AG20443 (cell line): ENCODE measurements at places on chromosomes 6 and 20.

- no peak for DNase-seq
These were observed 262.2 kb downstream of the TAF4 start for GRCh38 chr20:61803416-61803914.

GRCh38 chr20:35013421-35014411 lies 58.0 kb downstream of the MYH7B start:
- DNase-seq: no peak

- no peak for DNase-seq
These were observed 13.3 kb upstream of the KCNG1 start for GRCh38 chr20:51036226-51036625.

GRCh38 chr20:53187392-53188068 lies 215.4 kb downstream of the TSHZ2 start:
- DNase-seq: no peak

DNA sequence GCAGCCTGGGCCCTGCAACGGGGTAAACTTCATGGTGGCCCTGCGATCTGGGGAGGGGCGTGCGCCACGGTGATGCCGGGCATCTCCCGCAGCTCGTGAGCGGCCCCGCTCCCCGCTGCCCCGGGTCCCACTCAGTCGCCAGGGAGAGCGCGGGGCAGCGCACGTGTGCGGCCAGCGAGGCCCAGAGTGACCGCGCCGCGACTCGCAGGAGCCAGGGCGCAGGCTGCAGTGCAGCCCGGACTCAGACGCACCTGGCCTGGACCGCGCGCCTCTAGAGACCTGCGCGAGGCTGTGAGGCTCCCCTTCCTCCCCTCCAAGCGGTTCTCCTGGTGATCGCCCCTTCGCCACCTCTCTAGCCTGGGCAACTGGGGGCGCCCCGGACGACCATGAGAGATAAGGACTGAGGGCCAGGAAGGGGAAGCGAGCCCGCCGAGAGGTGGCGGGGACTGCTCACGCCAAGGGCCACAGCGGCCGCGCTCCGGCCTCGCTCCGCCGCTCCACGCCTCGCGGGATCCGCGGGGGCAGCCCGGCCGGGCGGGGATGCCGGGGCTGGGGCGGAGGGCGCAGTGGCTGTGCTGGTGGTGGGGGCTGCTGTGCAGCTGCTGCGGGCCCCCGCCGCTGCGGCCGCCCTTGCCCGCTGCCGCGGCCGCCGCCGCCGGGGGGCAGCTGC lies 652 bp downstream of the BMP6 start:
- peak; percentile 28 for DNase-seq

DNA sequence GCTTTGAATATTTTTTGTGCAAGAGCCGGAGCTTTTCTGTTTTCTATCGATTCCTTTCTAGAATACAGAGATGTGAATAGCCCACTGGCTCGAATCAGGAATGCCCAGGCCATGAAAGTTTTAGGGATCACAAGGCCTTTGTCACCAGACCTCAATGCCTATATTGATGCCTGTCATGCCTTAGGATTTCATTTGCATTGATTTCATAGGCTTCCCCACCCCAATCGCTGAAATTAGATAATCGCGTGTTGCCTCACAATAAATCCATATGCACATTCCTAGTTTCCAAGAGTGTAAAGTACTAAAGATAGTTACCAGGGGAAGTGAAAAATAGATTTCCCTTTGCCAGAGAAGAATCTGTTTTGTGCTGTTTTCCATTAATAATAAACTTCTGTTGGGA lies 150.8 kb downstream of the SASH1 start:
- DNase-seq: no peak

- no peak for DNase-seq
These were observed 5.5 kb downstream of the HLA-DPB1 start for GRCh38 chr6:33081098-33081824.

DNA sequence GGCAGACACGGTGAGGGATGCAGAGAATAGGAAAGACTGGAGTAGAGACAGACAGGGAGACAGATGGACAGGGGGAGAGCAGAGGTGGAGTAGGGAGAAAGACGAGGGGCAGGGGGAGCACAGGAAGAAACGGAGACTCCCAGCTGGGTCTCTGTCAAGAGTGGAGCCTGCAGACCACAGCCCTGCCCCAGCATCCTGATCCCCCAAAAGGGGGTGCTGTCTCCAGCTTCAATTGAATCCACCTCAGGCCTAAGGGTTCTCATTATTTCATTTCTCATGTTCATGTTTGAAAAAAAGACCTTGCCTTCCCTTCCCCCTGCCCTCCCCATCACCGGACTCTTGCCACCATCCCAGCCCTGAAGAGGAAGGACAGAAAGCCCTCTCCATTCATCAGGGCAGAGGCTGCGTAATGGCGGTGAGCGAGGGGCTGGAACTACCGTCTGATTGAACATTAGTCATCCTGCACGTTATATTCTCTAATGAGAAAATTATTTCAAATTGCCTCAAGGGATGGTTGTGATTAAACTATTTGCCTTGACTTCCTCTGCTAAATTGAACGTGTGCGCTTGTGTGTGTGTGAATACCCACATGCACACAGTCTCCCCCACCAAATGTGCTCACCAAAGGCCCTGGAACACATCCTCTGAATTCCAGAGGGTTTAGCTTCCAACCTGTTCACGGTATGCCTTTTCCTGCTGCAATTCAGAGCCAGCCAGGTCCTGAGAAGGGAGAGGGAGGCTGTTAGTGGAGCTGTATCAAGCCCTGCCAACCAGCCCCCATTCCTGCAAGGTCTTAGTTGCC lies 98.3 kb downstream of the CDC5L start:
- no peak for DNase-seq

- no peak for DNase-seq
These were observed 118.5 kb upstream of the BACH2 start for GRCh38 chr6:90415178-90415577.

GRCh38 chr6:154805288-154805911 lies 72.2 kb downstream of the SCAF8 start:
- DNase-seq: peak; percentile 56

DNA sequence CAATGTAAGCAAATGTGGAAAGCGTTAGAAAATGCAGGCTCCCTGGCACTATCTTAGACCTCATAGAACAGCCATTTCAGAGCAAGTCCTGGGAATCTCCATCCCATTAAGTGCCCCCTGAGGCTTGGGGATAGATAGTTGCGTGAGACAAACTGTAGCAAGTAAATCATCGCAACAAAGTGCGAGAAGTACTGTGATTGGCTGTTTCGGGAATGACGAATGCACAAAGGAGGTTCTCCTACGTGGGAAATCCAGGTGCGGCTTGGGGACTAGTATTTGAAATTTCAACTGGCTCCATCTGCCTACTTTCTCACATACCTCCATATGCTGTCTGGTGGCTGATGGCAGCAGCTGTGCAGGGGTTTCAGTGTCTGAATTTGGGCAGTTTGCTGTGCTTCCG lies 84.5 kb downstream of the PLEKHG1 start:
- no peak for DNase-seq

DNA sequence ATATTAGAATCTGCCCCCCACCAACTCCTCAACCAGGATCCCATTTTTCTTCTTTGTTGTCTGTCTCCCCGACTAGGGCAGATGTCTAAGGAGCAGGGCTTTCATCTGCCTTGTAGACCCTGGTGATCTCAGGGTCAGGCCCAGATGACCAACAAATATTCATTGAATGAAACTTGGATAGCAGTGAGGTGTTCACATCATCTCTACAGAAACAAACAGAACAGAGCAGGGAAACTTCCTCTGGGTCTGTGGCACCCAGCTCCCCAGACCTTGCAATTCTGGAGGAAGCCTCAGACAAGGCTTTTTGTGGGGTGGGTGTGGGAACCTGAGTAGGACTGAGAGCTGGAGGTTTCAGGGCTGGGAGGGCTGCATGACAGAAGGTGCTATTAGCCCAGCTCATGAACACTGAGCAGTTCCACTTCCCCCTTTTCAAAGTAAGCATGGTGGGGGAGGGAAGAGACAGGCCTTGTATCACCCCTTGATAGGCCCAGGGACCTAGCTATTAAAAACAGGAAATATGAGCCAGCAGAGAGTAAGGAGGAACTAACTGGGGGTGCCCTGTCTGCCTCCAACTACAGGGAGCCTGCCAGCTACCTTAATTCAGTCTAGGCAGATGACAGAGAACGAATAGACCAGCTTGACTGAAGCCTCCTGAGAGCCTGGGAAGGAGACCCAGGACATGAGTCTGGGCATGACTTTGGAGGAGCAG lies 37.3 kb upstream of the TOP1 start:
- no peak for DNase-seq

GRCh38 chr20:49656304-49656703 lies 57.4 kb downstream of the B4GALT5 start:
- DNase-seq: no peak

DNA sequence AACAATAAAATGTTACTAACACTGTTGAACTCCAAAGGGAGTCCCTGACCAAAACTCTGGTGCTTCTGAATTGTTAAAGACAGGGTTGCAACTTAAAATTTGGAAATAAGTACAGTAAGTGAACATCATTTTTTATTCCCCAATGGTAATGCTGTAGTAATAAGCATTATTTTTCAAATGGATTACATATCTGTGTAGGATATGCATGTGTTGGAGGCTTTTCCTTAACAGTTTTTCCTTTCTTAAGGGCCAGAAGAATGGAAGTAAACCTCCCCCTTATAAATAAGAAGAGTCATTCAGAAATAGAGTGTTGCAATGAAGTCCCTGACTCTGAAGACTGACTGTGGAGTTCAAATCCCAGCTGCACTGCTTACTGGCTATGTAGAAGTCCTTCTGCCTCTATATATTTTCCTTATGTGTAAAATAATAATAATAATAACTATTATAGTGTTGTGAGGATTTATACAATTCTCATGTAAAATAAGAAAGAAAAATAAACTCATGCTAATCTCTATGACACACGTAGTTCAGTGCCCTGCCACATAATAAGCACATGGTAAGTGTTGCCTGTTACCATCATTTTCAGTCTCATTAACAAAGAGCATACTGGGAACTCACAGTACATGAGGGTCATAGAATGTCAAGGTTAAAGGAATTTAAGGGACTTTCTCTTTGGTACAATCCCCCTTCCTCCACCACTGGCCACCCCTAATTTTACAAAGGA lies 129.8 kb upstream of the SMLR1 start:
- DNase-seq: no peak

DNA sequence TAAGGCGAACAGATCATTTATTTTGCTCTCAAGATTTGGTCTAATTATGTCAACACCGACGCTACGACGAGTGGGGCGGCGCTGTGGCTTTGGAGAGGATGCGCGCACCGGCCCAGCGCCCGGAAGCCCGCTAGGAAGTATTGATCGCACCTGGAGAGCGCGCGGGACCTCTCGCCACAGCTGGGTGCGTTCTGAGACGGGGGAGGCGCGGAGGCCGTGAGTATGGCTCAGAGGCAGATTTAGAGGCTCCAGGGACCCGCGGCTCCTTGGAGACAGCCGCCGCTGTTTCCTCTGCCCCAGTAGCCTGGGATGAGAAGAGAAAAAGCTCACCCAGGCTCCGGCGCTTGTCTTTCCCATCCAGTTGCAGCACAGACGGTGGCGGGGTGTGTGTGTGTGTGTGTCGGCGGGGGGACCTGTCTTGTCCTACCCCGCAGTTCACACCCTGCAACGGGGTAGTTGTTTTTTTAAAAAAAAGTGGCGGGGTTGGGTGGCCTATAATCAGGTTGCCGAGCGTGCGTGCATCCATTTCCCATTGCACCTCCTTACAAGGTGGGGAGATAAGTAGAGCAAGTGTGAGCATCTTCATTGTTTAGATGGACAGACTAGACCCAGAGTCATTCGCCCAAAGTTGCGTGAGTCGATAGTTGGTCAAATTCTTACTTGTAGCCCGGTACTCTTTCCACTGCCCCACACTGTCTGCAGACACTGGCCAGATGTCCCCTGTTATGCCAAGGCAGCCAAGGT lies 11.2 kb downstream of the TFAP2D start:
- no peak for DNase-seq

- no peak for DNase-seq
These were observed 35.5 kb upstream of the TBXT start for GRCh38 chr6:166203003-166203640.
